Smooth muscle cell of trachea (primary cell): ENCODE measurements at places on chromosomes 11 and 22. TPM values are rescaled to one million over a fixed set of nuclear protein-coding genes. Genes with fewer than 3 reads are reported as not detected.

Gene HIKESHI
- total RNA-seq = 57.9 and 68.5 TPM in 2 replicates

Gene TMA7B
- not detected in 2 replicates for total RNA-seq

Gene CD3D
- total RNA-seq = not detected in 2 replicates

Gene EMID1
- total RNA-seq = 0.50 TPM in 1 of 2 replicates, not detected in the other

Gene NLRP14
- 0.17 and 0.29 TPM in 2 replicates for total RNA-seq

Gene MFRP
- total RNA-seq = under 0.01 TPM in 2 replicates
